CD4-positive, alpha-beta T cell treated with Interleukin-21 for 1 hour (primary cell): ENCODE measurements at places on chromosomes 5 and 9.

DNA sequence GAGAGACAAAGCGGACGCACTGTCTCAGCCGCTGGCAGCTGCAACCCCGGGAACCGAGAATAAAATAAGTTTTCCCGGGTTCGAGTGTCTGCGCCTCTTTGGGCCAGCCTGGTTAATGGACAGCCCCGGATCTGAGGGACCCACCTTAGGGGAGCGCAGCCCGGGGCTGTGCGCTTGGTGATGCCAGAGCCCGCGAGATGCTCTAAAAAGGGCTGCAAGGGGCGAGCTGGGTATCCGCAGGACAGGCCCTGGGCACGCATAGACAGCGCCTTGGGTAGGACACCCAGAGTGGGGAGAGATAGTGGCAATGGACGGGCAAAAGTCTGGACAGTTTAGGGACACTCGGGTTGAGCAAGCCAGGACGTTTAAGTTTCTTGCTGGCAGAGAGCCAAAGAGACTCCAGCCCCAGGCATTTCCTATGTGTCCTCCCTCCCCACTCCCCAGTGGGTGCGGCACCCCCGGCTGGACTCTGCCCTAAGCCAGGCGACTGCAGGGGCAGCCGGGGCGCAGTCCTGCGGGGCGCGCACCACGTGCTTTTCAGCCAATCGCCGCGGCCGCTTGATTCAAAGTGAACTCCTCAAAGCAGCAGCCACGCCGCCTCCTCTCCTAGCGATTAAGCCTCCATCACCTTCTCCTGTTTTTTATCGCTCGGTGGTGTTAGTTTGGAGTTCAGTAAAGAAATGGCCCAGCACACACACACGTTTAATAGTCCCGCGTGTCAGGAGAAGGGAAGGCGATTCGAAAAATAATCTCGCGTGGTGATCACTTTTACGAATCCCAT, 616 bp upstream of the ENC1 start:
- DNase-seq = peak; percentile 19

GRCh38 chr9:100030548-100030947, 68.3 kb downstream of the ERP44 start:
- no peak for DNase-seq

- DNase-seq = no peak
These were observed 38.7 kb downstream of the GEMIN5 start for GRCh38 chr5:154899151-154899816.

GRCh38 chr5:151966046-151966445, 41.4 kb upstream of the GLRA1 start:
- DNase-seq = no peak

GRCh38 chr5:44860267-44860666, 51.5 kb downstream of the MRPS30 start:
- no peak for DNase-seq

DNA sequence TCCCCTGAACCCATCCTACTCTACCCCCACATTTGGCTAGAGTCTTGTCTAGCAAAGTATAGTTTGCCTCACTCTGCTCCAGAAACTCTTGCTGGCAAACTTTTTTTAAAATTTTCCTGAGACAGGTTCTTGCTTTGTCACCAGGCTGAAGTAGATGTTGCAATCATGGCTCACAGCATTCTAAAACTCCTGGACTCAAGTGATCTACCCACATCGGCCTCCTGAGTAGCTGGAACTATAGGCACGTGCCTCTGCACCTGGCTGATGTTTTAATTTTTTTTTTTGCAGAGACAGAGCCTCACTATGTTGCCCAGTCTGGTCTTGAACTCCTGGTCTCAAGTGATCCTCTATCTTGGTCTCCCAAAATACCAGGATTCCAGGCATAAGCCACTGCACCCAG, 175.8 kb upstream of the FBXL17 start:
- no peak for DNase-seq

GRCh38 chr5:11596185-11596584, 308.1 kb downstream of the CTNND2 start:
- DNase-seq = no peak

DNA sequence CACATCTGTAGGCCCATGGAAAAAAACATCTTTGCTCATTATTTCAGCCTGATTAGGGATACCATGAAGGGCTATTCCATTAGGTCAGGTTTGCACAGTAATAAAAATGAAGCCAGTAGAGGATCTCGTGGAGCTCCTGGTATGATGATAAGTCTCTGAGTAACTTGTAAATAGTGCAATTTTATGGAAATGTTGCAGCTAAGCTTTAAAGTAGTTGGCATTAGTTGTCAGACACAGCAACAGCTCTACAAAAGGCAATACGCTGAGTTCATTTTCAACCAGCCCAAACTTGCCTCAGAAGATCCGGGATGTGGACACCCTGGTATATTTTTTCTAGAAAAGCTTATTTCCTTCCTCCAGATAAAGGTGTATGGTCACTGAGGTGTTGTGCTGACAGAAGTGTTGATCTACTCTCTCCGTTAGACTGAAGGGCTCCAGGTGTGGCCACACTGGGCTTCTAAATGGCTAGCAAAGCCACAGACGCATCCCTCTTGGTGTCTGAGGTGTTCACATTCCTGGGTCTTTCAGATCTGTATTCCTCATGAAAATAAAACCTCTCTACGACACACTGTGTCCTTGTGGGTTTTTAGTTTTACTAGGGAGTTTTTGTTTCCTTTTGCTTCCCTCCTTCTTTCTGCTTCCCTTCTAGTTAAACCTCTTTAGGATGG, 141.6 kb downstream of the GHR start:
- no peak for DNase-seq

- DNase-seq = no peak
These were observed 471.7 kb upstream of the RORB start for GRCh38 chr9:74025402-74025925.

GRCh38 chr9:136527721-136528710, 17.8 kb downstream of the NOTCH1 start:
- no peak for DNase-seq

- DNase-seq = no peak
These were observed 16.5 kb upstream of the SEC16A start for GRCh38 chr9:136499071-136499934.

DNA sequence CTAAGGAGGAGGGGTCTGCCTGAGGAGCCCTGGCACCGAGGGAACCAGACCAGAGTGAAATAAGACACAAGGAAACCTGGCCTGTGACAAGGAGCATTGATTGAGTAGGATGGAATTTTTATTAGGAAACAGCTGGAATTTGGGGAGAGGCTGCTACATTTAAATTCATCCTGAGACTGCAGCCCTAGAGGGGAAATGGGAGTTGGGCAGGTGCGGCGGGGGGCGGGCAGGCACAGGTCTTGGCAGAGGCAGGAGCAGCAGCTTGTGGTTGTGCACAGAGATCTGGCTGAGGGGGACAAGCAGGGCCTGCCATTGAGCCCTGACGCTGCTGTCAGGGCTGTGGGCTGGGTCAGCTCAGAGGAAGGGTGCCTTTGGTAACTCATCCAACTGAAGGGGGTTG, 71.6 kb downstream of the PCDH1 start:
- DNase-seq = no peak

- DNase-seq = peak; percentile 9
These were observed 330.7 kb downstream of the PDE4D start for GRCh38 chr5:59562756-59563389.

DNA sequence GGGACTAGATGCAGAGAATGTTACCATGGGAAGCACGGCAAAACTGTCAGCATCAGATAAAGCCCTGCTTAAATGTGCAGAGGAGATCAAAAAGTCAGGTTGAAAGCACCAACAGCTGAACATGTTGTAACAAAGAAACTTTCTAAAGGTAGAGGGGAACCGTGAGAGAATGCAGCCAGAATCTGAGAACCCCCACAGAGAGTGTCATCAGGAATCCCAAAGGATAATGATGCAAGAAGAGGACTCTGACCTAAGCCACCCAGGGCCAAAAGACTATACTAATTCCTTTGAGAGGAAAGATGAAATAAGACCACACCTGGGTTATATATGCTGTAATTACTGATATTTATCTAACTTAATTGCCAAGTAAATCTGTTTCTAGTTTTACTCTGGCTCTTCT, 116.6 kb downstream of the PCSK1 start:
- no peak for DNase-seq

DNA sequence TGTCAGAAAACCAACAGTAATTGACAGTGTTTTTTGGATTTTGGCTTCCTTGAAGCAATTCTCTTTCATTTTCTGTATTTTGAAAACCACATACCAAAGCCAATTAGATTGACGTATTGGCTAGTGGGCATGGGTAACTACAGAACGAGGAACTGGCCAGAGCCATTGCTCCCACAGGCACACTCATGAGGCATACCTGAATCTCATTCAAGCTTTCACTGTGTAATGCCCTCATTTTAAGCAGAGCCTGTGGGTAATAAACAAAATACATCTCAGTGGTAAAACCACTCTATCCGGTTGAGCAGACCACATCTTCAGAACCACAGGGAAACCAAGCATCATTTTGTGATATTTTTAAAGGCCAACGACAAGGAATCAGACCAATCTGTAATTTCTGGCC, 394.1 kb downstream of the ZNF608 start:
- no peak for DNase-seq

DNA sequence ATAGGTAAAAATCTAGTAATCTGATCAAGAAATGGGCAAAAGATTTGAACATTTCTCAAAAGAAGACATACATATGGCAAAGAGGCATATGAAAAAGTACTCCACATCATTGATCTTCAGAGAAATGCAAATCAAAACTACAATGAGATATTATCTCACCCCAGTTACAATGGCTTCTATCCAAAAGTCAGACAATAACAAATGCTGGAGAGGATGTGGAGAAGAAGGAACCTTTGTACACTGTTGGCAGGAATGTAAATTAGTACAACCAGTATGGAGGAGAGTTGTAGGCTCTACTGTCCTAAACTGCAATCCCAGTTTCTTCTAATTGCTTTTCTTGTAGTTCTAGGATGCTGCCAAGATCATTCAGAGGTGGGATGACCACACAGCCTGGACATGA, 193.5 kb upstream of the RFX3 start:
- DNase-seq = no peak

GRCh38 chr5:165405340-165405739, 1899.9 kb downstream of the MAT2B start:
- no peak for DNase-seq

DNA sequence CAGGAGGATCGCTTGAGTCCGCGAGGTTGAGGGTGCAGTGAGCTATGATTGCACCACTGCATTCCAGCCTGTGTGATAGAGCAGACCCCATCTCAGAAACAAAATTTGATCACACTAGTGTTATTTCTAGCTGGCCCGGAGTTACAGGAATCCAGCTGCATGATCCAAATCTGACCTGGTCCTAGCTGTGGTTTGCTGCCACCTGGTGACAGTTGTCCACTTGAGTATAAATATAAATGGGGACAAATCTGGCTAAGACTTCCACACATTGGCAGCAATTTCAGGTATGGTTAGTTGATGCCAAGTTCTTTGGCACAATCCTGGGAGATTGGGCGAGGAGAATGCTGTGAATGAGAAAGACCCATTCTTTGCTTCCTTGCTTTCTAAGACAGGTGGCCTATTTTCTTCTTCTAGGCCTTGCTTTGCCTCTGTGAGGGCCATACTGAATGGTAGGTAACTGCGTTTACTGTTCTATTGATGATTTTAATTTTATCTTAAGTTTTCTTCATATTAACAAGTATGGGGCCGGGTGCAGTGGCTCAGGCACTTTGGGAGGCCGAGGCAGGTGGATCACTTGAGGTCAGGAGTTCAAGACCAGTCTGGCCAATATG, 35.4 kb downstream of the UBE2R2 start:
- peak; percentile 72 for DNase-seq

DNA sequence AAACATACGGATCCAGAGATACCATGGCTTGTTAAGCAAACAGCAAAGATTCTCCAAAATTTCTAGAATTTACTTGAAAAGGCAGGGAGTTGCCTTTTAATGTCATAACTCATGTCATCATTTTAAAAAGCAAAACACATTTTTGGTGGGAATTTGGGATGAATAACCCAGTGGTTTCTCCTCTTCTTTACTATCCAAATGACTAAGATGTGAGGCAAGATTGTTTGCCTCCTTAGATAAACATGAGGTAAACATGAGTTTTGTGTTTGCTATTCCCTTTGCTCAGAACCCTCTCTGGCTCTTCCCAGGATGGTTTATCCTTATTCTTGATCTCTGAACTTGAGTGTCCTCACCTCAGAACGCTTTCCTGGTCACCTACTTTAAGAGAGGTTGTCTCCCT, 267.0 kb downstream of the EBF1 start:
- no peak for DNase-seq

GRCh38 chr5:161332343-161332742, 214.2 kb downstream of the GABRB2 start:
- DNase-seq = no peak

DNA sequence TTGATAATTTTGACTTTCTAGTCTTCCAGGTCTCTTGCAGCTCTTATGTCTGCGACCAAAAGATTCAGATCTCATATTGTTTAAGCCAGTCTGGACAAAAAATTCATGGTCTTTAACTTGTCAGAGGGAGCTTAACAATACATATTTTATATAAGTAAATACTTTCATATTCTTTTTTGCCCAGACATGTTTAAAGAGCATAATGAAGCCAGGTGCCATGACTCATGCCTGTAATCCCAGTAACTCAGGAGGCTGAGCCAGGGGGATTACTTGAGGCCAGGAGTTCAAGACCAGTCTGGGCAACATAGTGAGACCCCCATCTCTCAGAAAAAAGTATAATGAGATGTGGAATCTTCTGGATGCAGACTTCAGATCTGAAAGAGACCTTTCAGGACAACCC, 69.8 kb downstream of the JMY start:
- no peak for DNase-seq

DNA sequence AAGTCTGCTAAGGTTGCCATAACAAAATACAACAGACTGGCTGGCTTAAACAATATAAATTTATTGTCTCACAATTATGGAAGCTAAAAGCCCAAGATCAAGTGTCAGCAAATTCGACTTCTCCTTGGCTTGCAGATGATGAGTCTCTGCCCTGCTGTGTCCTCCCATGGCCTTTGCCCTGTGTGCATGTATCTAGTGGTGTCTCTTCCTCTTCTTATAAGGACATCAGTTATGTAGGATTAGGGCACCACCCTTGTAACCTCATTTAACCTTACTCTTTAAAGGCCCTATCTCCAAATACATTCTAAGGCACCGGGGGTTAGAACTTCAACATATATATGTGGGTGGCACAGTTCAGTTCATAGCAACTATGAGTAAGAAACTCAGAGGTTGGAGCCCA, 157.9 kb upstream of the RASA1 start:
- no peak for DNase-seq

DNA sequence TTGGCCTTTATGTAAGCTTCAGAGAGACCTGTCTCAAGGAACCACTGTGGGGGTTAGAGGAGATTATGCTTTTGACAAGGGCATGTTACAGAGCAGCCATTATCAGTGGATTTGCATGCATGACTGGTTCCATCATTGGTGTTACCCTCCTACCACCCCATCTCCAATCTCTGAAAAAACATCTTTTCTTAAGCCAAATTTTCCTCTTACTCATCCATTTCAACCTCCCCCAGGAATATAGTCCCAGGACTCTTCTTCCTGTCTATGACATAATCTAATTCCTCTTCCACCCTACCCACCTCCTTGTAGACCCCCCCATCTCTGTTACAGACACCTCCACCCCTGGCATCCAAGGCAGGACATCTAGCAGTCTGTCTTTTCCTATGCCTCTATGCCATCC, 33.1 kb upstream of the ADRB2 start:
- no peak for DNase-seq

GRCh38 chr5:35066260-35066795, 18.6 kb upstream of the AGXT2 start:
- no peak for DNase-seq

- DNase-seq = no peak
These were observed 4.5 kb downstream of the SLF1 start for GRCh38 chr5:94623011-94623410.
